ENCODE measurements at places on chromosomes 1 and 21. TPM values are rescaled to one million over a fixed set of nuclear protein-coding genes. Genes with fewer than 3 reads are reported as not detected.
A peak's percentile ranks its signal among the peaks of the same experiment; 100 is the strongest.

The SLAMF8 gene
- not detected for total RNA-seq

The FLG2 gene
- 0.44 TPM for total RNA-seq

The S100A11 gene
- total RNA-seq: 45.8 TPM

The CLCC1 gene
- 22.3 TPM for total RNA-seq

The AADACL3 gene
- 0.16 TPM for total RNA-seq

The CD1C gene
- total RNA-seq: not detected

- no peak for ATAC-seq
Observed at GRCh38 chr1:194043984-194044755, 857.8 kb upstream of the B3GALT2 start.

DNA sequence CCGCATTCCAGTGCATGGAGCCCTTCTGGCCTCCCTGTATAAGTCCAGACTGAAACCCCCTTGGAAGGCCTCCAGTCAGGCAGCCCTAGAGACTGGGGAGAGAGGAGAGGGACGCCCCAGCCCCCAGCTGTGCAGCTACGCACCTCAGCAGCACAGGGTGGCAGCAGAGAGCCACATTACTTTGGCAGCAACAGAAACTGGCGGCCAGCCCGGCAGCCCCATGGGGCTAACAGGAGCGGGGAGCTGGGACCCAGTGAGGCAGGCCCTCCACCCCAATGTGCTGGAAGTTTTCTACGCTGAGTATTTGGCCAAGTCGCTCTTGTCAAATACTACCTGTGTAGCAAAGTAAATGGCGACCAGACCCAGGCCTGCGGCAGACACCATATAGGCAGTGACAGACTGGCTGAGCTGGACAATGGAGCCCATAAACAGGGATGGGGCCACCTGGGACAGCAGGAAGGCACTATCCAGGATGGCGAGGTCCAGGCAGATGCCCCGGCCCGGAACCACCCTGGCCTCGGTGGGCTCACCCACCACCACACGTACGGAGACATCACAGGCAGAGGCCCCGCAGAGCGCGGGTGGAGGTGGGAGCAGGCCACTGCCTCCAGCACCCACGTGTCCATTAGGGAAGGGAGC lies 21.2 kb downstream of the SLC45A3 start:
- ATAC-seq: peak; percentile 92

GRCh38 chr1:66334318-66334717 lies 199.6 kb upstream of the SGIP1 start:
- ATAC-seq: no peak

DNA sequence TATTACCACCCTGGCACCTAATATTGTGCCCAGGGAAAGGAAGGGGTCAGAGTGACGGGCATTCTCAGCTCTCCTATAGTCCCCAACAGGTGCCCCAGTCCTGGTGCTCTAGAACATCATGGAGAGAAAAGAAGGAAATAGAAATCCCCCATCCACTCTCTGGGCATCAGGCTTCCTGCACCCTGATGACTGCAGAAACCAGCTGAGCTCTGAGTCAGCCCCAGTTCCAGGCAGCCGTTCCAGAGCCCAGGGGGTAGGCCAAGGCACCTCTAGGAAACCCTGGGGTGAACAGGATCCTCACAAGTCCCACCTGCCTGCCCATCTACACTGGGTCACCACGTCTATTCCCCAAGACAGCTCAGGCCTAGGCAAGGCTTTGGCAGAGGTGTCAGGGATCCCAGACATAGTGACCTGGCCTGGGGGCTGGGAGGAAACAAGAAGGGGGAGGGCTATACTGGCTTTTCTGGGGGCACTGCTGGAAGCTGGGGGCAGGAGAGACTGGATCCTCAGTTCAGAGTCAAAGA lies 709 bp downstream of the NECTIN4 start:
- no peak for ATAC-seq

DNA sequence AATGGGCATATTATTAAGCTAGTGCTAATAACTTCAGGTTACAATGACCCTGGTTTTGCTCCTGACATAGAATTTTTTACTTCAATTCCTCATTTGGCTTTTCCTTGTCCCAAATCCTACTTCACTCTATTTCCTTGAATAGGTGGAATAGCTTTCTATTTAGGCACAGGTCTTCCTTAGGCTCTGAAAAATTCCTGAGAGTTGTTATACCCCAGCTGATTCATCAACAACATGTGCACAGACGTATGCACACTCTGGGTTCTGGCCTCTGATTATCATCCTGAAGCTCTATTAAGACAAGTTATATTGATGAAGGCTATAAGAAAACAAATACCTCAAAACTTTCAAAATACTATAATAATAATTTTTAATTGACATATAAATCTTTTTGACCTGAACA lies 172.4 kb downstream of the NTMT2 start:
- ATAC-seq: no peak

- peak; percentile 21 for ATAC-seq
Observed at GRCh38 chr1:80365359-80366021, 1359.0 kb upstream of the ADGRL4 start.

DNA sequence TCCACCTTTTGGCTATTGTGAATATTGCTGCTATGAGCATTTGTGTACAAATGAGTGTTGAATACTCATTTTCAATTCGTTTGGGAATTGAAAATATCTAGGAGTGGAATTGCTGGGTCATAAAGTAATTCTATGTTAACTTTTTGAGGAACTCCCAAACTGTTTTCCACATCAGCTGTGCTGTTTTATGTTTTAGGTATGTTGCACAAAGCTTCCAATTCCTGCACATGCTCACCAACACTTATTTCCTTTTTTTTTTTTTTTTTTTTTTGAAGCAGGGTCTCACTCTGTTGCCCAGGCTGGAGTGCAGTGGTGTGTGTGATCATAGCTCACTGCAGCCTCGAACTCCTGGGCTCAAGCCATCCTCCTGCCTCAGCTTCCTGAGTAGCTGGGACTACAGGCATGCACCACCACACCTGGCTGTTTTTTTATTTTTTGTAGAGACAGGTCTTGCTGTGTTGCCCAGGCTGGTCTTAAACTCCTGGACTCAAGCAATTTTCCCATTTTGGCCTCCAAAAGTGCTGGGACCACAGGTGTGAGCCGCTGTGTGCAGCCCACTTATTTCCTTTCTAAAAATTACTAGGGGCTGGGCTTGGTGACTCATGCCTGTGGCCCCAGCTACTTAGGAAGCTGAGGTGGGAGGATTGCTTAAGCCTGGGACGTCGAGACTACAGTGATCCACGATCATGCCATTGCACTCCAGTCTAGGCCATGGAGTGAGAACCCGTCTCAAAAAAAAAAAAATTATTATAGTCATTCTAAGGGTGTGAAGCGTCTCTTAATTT lies 33.4 kb downstream of the TMCC2 start:
- ATAC-seq: no peak

DNA sequence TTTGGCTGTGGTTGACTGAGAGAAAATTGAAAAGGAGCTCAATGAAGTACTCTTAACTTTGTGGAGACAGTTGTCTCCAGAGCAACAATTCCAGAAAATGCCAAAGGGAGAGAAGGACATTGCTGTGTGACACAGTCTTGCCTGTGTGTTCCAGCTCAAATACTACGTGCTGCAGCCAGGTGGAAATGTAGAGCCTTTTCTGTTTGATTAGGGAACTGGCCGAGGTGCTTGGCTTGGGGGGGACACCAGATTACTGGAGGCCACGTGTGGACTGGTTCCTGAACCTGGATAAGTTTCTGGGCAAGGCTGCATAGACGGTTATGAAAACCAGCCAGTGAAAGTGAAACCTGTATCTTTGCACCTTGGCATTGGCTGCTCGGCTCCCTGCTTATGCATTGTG lies 217.9 kb downstream of the CTH start:
- ATAC-seq: no peak

- ATAC-seq: peak; percentile 25
Observed at GRCh38 chr1:233097959-233098580, 147.7 kb downstream of the NTPCR start.

DNA sequence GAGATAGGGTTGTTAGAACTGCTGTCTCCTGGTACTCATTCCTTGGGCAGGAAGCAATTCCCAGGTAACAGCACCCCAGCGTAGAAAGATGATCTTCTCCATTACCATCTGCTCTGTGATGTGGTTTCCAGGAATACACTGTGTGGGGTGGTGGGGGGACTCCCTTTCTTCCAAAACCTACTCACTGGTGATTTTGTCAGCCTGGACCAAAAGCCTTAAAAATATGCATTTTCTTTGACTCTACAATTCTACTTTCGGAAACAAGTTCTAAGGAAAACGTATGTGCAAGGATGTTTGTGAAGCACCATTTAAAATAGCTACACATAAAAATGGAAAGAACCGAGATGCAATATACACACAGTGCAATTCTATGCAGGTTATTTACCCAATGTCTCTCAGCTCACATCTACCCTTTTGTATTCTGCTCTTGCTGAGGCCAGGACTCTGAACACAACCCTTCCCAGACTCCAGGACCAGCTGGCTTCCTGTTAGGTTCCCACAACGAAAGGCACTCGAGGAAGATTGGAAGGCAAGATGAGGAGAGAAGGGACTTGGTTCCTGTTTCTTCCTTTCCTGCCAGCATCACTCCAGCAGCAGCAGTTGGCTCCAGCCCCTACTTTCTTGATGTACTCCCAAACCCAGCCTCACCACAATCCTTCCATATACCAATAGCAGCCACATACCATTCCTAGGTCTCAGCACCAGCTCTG lies 33.0 kb upstream of the GJB5 start:
- ATAC-seq: no peak

GRCh38 chr1:117671781-117672501 lies 66.1 kb downstream of the TENT5C start:
- no peak for ATAC-seq

DNA sequence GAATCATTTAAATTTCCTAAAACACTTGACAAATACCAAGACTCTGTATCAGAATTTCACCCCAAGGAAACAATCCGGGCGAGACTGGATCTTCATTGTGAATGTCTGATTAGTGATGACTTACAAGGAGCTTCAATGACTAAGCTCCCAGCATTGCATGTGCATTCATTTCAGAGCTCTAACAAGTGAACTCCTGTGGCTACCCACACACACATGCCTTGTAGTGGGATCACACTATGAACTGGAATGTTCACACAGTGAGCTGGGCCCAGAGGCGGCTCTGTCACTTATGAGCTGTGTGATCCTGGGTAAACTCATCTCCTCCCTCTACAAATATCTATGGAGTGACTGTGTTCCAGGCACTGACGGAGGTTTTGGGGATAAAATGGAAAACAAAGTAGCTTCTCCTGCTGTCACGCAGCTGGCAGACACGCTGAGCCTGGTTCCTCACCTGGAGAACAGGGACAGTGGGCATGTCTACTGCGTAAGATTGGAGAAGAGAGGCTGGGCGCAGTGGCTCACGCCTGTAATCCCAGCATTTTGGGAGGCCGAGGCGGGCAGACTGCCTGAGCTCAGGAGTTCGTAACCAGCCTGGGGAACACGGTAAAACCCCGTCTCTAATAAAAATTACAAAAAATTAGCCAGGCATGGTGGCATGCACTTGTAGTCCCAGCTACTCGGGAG lies 56.9 kb downstream of the CLSTN1 start:
- ATAC-seq: peak; percentile 71

DNA sequence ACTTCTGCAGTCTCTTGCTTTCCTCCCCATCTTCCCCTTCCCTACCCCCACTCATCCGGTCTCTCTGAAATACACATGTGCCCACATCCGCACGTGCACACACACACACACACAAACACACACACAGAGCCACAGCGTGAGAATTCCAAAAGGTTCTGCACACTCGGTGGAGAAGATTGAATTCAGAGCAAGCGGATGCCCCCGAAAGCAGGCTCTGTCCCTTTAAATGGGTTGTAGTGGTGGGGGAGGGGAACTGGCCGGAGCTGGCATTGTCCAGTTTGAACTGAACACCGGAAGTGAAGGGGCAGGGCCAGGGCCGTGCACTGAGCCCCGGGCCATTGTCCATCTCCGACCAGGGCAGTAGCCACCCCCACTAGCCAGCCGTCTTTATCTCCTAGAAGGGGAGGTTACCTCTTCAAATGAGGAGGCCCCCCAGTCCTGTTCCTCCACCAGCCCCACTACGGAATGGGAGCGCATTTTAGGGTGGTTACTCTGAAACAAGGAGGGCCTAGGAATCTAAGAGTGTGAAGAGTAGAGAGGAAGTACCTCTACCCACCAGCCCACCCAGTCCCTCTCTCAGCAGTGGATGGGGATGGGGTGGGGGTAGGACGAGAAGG lies 1.3 kb upstream of the LIN28A start:
- ATAC-seq: peak; percentile 71

DNA sequence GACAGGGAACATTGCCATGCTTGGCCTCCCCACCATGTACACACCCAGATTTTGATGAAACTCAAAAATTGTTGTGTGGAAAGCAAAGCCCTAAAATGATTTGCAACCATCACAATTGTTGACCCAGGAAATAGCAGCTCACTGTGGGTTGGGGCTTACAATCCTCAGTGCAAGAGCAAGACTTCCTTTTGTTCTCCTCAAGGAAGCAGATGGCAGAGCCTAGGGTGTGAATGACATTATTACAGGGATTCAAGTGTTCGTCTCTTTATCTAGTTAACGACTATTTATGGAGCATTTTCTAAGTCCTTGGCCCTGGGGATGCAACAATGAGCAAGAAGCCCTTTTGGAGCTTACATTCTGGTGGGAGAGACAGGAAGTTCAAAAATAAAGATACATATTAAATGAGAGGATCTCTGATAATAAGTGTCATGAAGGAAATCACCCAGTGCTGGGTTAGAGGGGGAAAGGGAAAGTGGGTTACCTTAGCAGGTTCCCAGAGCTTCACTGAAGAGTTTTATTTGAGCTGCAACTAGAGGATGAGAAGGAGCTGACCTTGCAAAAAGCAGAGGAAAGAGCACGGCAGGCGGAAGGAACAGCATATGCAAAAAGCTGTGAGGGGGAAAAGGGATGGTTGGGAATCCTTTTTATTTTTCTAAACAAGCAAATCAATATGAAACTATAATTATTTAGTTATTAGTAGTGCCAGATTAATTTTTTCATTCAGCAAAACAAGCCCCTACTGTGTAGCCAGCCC lies 38.5 kb upstream of the ID3 start:
- no peak for ATAC-seq

DNA sequence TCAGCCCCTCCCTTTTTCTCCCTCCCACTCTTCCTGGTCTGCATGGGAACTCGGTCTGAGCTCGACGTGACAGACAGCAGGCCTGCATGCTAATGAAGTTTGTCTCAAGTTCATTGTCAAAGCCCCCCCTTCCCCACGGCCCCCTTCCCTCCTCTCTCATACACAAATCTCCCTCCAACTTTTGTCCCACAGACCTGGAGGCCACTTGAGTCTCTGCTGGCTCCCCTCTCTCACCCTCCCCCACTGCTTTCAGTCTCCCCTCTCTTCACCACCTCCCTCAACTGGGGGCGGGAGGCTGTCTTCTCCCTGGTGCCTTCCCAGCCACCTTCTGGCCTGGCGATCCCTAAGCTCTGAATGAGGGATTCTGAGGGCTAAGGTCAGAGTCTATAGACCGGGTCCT lies 61.3 kb downstream of the RHBG start:
- ATAC-seq: peak; percentile 76

DNA sequence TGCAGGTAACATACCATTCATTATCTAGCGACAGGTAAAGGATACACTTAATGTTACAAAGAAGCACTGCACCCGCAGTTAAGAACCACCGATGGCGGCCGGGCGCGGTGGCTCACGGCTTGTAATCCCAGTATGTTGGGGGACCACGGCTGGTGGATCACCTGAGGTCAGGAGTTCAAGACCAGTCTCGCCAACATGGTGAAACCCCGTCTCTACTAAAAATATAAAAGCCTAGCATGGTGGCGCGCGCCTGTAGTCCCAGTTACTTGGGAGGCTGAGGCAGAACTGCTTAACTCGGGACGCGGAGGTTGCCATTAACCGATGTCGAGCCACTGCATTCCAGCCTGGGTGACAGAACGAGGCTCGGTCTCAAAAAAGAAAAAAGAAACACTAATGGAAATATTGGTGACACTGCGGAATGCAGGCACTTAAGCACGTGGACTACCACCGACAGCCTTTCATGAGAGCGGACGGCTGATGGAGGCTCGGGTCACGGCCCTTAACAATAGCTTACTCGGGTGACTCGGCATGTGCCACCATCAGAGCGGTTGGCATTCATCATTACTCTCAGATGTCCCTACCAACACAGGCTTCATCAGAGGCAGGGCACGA lies 542 bp downstream of the GAS5 start:
- no peak for ATAC-seq
